Upper lobe of left lung (tissue), 6 donors: ENCODE measurements at places on chromosomes 2 and 18.

DNA sequence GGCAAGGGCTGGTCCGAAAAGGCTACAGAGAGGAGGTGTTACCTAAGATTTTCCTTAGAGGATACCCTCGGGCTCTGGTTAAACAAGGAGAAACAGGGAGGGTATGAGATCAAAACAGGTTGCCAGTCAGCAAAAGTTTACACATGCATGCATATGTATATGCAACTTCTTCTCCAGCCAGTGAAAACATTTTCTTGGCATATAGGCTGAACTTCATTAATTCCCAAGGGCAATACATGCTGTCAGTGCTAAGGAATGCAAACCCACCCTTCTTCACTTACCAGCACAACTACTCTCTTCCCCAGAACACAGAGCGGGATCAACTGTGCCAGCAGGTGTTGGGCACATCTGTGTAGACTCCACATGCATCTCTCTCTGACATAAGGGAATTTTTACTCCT lies 176.0 kb downstream of the GFPT1 start:
- DNase-seq, result no peak

DNA sequence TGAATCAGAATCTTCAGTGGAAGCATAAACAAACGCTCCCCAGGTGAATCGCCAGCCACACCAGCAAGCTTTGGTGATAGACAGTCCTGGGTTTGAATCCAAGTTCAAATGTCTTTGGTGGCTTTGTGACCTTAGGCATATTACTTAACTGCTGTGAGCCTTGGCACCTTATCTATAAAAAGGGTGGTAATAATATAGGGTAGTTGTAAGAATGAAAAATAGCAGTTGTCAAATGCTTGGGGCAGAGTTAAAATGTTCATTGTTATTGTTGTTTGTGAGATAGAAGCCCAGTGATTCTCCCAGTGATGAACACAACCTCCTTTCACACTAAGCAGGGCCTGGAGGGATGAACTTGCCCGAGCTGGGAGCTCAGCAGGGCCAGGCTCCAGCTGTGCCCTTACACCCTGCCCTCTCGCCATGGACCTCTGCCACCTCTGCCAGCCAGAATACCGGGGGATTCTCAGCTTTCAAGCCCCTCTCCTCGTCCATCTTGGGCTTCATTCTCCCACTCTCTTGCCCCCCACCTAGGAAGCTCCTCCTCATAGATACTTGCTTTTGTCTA lies 6.1 kb upstream of the TMBIM1 start:
- no peak for DNase-seq

GRCh38 chr2:68757081-68757480 lies 22.5 kb downstream of the ARHGAP25 start:
- no peak for DNase-seq

- no peak for DNase-seq
These were observed 71.8 kb upstream of the SPRED2 start for GRCh38 chr2:65504201-65504600.

- no peak for DNase-seq
These were observed 16.4 kb upstream of the FBLN7 start for GRCh38 chr2:112121682-112122254.

GRCh38 chr2:120341977-120342376 lies 4.0 kb upstream of the INHBB start:
- DNase-seq, result no peak

- no peak for DNase-seq
These were observed 2.4 kb downstream of the NFE2L2 start for GRCh38 chr2:177262092-177262491.

- DNase-seq, result no peak
These were observed 246.5 kb upstream of the SPRED2 start for GRCh38 chr2:65678779-65679391.

GRCh38 chr2:237217995-237218616 lies 132.4 kb downstream of the COPS8 start:
- no peak for DNase-seq

GRCh38 chr2:40455661-40456060 lies 3.8 kb upstream of the SLC8A1 start:
- peak; percentile 65 for DNase-seq

- peak; percentile 36 for DNase-seq
These were observed 496 bp downstream of the SUCLG1 start for GRCh38 chr2:84458551-84459017.

DNA sequence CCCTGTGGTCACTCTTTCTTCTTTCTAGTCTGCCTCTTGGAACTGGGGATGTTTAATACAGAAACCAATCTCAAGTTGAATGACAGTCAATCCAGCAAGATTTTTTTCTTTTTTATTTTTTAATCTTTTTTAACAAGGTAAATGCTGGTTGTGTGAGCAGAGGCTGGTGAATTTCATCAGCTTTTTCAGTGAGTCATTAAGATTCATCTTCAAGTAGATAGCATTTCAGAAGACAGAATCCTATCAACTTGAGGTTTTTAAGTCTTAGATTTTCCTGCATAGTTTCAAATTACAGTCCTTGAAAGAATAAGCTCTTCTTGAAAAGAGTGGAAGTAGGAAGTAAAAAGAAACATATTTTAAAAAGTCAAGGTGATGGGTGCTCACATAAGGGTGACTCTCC lies 12.4 kb downstream of the SLC8A1 start:
- no peak for DNase-seq

DNA sequence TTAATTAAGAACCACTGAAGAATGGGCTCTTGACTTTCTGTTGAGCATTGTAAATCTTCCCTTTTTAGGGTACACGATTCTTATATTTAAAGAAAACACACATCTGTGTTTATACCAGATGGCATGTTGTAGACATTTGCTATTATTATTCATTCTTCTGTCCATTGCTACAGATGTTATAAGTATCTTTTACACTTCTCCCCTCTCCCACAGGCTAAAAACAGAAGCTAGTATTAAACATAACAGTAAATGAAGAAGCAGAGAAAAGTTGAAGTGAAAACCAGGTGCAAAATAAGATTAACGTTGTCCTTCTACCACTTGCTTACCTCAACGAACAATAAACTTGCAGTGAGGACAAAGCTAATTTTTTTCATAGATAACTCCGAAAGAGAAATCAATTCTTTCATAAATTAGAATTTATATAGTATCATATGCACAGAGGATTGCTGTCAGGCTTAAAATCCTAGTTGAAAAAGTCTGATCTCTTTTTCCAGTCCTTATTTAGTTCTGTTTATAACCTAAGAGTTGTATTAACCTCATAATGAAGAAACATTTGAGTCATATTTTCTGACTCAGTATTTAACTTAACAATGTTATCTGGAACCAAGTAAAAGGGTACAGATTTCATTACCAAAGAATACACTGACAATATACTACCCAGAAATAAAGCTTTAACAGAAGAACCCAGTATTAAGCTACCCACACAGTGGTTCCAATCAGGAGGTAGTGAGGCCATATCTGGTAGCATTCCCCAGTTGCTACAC lies 16.4 kb upstream of the ZNF385B start:
- DNase-seq, result no peak

- no peak for DNase-seq
These were observed 214.3 kb upstream of the NXPH2 start for GRCh38 chr2:138994502-138994901.

DNA sequence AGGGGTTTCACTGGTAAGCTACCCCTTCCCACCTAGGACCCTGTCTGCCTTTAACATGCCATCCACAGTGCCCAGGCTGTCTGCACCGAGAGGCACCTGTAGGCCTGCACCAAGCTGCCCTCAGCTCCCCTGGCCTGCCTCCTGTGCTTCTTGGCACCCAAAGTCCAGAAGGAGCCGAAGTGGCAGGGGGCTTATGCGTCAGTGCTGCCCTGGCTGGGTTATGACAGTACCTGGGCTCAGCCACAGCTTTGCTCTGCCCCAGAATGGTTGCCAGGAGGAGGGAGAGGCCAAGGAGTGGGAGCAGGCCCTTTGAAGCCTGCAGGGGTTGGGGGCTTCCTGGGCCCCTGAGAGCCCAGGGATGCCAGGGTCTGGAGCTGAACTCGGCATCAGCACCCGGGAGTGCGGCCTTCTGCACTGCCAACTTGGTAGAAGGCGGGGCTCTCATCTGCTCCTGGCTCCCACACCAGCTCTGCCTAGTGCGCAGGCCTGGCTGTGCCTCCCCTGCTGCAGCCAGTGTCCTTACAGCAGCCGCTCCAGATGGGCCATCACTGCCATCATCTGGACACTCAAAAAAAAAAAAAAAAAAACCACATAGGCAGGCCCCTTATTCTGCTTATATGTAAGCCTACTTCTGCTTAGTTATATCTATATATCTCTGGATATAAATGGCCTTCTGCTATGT lies 155.4 kb downstream of the THSD7B start:
- DNase-seq, result peak; percentile 36

GRCh38 chr2:38722271-38723061 lies 28.7 kb downstream of the SRSF7 start:
- no peak for DNase-seq

- no peak for DNase-seq
These were observed 298.9 kb upstream of the TCF4 start for GRCh38 chr18:55886886-55887285.

DNA sequence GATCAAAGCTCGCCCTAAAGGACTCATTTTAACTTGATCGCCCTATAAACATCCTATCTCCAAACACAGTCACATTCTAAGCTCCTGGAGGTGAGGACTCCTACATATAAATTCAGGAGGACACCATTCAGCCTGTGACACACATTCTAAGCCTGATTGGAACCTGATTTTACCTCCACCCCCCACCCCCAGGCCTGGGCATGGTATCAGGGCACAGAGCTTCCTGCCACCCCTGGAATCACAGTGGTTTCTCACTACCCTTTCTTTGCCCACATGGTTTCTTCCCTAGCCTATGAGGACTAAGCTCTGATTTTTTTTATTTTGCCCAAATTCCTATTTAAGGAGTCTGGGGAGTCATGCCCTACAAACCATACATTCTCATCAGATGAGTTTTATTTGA lies 428.1 kb upstream of the ID2 start:
- DNase-seq, result no peak

DNA sequence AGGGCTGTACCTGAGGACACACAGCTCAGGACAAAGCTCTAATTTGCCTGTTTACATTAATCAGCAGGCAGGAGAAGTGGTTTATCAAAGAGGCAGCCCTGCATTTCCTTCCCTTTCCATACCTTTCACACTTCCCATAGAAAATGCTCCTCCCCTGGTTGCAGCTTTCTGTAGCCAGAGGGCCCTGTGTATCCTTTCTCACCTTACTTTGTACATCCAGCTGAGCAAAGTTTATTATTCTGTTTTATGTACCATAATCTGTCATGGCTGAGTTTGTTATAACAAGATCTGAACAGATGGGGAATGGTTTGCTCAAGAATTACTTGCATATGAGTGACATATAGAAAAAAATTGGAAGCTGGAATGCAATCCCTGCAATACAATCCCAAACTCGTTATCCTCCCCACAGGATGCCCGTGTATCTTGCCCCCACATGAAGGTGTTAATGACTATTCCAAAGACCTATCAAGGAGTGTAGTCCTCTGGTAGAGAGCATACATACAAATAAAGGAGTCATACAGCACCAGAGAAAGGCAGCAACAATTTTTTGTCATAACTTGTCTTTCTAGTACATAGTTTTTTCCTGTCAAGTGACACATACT lies 1025.8 kb upstream of the KLHL29 start:
- DNase-seq, result no peak

GRCh38 chr2:172978063-172978383 lies 97.6 kb upstream of the MAP3K20 start:
- DNase-seq, result no peak
